Activated T-cell treated with anti-CD3 and anti-CD28 coated beads, Interleukin-2, amount 50 U/mL, for 72 hours (primary cell): ENCODE measurements at places on chromosomes 7 and 10. TPM values are rescaled to one million over a fixed set of nuclear protein-coding genes. Genes with fewer than 3 reads are reported as not detected.

ITPRID1 gene
- not detected for total RNA-seq

MARCHF5 gene
- 29.7 TPM for total RNA-seq

ATOH7 gene
- not detected for total RNA-seq

SPDYE16 gene
- 0.58 TPM for total RNA-seq

PAPOLB gene
- not detected for total RNA-seq

PRLHR gene
- not detected for total RNA-seq

RALA gene
- 47.1 TPM for total RNA-seq

ACTL6B gene
- not detected for total RNA-seq

ZNF679 gene
- total RNA-seq, result not detected

ABCA13 gene
- total RNA-seq, result not detected
